NCI-H1436 (cell line): ENCODE measurements at places on chromosomes 4 and X.

DNA sequence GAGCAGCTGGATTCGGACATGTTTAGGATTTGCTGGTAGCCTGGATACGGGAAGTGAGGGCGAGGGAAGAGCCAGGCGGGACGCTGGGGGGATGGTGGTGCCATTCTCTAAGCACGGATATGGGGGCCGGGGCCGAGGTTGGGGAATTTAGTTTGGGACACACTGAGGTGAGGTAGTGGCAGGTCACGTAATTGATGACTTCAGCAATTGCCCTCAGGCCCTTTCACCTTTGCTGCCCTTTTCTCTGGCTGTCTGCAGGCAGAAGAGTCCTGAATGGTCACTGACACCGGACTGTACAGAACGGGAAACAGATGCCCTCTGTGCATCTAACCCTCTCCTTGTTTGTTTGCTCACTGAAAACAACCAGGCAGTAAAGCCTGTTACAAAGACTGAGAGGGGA, 16.9 kb upstream of the HMGB3 start:
- no peak for DNase-seq

GRCh38 chr4:113040793-113041192, 8.7 kb upstream of the ANK2 start:
- DNase-seq = no peak

- DNase-seq = no peak
Observed at GRCh38 chrX:21939906-21940305, 603 bp upstream of the SMS start.

- no peak for DNase-seq
Observed at GRCh38 chrX:111743316-111743715, 62.3 kb downstream of the ALG13 start.

GRCh38 chr4:127782275-127783025, at the start of gene HSPA4L:
HSPA4L (plus strand) TSS chr4:127782322; CDS start chr4:127782551, 229 bp downstream.
- peak; percentile 59 for DNase-seq

DNA sequence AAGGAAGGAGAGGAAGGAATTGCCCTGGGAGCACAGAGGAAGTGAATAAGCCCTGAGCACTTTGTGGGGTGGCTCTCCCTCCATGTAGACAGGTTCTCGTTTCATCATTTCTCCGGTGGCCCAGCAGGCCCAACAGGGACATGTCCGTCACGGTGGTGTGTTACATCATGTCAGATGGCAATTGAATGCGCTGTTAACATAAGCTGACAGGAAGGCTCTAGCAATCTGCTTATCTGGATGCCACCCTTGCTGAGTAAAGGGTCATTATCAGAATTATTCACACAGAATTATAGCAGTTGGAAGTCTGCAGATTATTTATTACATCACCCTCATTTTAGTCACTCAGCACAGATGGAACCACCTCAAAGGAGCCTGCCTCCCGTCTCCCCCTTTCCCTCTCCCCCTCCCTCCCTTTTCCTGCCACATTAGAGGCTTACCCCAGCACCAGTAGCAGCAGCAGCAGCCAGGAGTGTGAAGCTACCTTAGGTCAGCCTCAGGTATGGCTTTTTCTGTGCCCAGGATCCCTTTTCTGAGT, 124.3 kb upstream of the TRIM2 start:
- no peak for DNase-seq
